ENCODE measurements at places on chromosomes 7 and 10. TPM values are rescaled to one million over a fixed set of nuclear protein-coding genes. Genes with fewer than 3 reads are reported as not detected.

The MLXIPL gene
- not detected for total RNA-seq

The PLXNA4 gene
- total RNA-seq: 2.0 TPM

The TLX1 gene
- total RNA-seq: not detected

The LRRC61 gene
- total RNA-seq: not detected

The SERPINE1 gene
- total RNA-seq: 413 TPM

The HOXA4 gene
- 0.12 TPM for total RNA-seq

The C7orf57 gene
- not detected for total RNA-seq

The PTPRZ1 gene
- total RNA-seq: not detected

The CTAGE15 gene
- total RNA-seq: 0.13 TPM

The ZNF239 gene
- total RNA-seq: 3.4 TPM

The OR13A1 gene
- not detected for total RNA-seq

The GCK gene
- 0.25 TPM for total RNA-seq

The AKR1C8 gene
- not detected for total RNA-seq

The HABP2 gene
- not detected for total RNA-seq

The ADAM22 gene
- 0.50 TPM for total RNA-seq

The HACD1 gene
- total RNA-seq: 11.6 TPM

The FKBP6 gene
- total RNA-seq: not detected

The CALCR gene
- total RNA-seq: not detected
